Head of caudate nucleus (tissue), 42 donors: ENCODE measurements at places on chromosomes 16 and 17.

DNA sequence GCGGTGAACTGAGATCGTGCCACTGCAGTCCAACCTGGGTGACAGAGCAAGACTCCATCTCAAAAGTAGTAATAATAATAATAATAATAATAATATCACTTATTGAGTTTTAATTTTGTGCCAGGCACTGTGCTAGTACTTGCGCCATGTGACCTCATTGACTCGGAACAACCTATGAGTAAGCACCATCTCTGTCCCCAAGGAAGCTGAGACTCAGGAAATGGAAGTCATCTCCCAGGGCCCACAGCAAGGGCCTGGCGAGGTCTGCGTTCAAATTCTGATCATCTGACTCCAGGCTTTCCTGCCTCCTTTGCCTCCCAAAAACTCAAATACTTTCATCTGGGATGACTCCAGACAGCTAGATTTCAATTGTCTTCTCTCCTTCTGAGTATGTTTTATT lies 162.9 kb downstream of the SEC14L1 start:
- no peak for DNase-seq

- DNase-seq, result peak; percentile 34
Measured at GRCh38 chr17:77881545-77881944, 77.0 kb upstream of the TNRC6C start.

DNA sequence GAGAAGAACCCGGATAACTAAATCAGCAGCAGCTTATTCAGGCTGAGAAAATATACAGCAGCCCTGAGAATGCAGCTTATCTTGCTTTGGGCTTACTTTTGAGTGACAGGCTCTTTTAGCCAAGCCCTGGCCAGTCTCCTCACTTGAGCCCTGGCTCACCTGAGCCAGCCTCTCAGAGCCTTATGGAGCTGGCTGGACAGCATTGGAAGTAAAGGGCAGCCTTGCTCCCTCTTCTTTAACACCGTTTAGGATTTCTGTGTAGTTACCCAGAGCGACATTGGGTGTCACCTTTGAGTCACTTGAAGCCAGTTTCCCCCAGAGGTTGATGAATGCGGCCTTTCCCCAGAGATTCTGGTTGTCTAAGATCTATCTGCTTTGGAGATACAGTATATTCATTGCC lies 7.7 kb upstream of the NPIPB2 start:
- peak; percentile 54 for DNase-seq

GRCh38 chr17:80264205-80265075 lies 3.8 kb downstream of the RNF213 start:
- DNase-seq, result no peak

GRCh38 chr17:67514998-67515397 lies 137.9 kb downstream of the PITPNC1 start:
- DNase-seq, result no peak

DNA sequence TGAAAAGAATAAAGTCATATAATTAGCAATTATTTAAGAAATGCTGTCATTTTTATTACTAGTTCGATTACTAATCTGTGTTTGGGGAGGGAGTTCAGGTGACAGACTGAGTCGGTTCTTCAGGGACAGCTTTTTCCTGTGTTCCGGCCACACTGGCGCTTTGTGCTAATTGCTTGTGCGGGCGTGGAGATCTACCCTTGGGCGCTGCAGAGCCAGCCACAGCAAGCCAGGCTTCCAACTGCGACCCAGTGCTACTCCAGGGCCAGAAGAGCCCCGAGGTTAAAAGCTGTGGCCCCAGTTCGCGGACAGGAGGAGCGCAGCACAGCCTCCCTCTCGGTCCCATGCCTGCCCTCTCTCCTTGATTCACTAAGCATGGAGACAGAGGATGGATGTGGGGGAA lies 6.5 kb upstream of the OR2C1 start:
- DNase-seq, result no peak

GRCh38 chr17:57588086-57588485 lies 157.0 kb downstream of the CCDC182 start:
- DNase-seq, result no peak

DNA sequence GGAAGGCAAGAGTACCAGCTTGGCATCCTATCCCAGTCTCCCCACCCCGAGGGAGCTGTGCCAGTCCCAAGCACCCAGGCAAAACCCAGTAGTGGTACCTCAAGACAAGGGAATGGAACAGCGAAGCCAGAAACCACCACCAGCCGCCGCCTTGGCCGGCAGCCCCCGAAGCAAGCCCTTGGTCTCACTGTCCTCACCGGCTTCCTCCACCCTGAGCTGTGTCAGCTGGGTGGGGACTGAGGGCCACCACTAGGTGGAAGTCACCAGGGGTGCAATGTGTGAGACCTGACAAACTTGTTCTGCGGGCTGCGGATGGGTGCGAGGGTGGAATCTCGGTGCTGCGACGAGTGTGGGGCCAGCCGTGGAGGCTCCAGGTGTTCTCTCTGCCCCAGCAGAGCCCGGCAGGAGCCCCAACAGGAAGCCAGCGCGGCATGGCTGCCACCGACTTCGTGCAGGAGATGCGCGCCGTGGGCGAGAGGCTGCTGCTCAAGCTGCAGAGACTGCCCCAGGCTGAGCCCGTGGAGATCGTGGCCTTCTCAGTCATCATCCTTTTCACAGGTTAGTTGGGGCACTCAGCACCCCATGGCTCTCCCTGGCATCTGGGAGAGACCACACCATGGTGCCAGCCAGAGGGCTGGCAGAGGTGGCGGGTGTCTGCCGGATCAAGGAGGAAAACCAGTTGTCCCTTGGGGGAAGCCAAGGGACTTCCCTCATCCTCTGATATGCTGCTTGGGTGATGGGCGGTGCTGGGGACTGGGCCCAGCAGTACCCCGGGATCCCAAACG lies 6.7 kb downstream of the SMIM5 start:
- no peak for DNase-seq

GRCh38 chr17:57001541-57001940 lies 23.6 kb downstream of the SCPEP1 start:
- DNase-seq, result no peak

GRCh38 chr16:5030251-5030870 lies 3.4 kb downstream of the NAGPA start:
- no peak for DNase-seq

GRCh38 chr16:15509593-15510535 lies 75.5 kb downstream of the BMERB1 start:
- DNase-seq, result no peak

- no peak for DNase-seq
Measured at GRCh38 chr16:11552440-11552839, 34.3 kb downstream of the LITAF start.

DNA sequence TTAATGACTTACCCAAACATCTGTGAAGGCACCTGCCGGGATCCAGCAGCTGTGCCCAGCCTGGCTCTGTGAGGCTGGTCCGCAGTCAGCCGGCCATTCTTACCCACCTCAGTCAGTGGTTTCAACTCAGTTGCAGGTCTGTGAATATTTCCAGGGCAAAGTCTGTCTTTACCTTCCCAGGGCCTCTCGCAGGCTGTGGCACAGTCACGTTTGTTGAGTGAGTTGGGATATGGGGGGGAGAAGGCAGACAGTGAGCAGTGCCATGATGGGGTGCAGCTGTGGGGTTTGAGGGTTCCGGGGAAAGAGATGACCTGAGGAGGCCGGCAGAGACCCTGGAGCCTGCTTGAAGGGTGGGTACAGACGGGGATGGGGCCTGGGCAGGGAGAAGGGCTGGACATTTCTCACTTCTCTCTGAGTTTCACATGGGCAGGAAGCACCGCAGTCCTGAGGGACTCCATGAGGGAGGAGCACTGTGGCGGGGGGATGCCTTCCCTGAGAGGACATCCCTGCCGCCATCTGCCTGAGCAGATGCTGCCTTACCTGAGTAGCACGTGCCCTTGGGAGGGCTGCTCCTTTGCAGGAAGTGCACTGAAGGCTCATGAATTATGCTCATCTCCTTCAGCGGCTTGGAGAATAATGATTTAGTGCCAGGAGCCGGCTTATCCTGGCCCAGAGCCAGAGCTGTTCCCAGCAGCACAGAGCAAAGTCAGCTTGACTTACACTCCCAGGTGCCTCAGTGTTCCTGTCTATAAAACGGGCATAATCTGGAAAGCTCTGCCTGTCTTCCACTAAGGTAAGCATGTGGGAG lies 48.1 kb downstream of the KSR1 start:
- DNase-seq, result no peak

DNA sequence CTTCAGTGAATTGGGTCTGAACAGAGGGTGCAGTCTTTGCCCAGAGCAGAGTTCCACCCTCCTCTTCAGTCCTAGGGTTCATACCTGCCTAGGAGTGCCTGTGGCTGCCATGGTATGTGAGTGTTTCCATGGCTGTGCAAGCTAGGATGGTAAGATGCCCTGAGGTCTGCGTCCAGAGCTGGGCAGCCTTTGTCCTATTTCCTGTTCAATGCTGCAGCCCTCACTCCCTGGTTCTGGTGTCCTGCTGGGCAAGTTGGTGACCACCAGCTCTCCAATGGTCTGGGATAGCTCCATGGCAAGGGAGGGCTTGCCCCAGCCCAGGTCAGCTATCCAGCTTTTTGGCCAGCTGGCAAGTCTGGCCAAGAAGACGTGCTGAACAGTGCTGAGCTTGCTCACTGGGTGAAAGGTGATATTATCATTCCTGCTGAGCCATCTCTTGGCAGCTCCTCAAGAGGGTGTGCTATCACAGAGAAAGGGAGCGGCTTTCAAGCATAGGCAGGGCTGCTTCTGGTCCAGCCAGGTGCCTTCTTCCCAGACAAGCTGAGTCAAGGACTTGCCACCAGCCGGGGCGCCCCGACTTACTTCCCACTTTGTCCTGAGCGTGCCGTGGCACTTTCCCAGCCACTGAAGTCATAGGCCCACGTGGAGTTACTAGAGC lies 13.0 kb upstream of the NFATC3 start:
- no peak for DNase-seq
